Karpas-422 (cell line): ENCODE measurements at places on chromosomes 11 and 22.

- DNase-seq: no peak
Measured at GRCh38 chr11:12606597-12606996, 67.6 kb upstream of the TEAD1 start.

GRCh38 chr11:123000721-123001120 lies 19.1 kb upstream of the BSX start:
- no peak for DNase-seq

GRCh38 chr22:30481711-30482110 lies 9.9 kb upstream of the SEC14L3 start:
- no peak for DNase-seq

DNA sequence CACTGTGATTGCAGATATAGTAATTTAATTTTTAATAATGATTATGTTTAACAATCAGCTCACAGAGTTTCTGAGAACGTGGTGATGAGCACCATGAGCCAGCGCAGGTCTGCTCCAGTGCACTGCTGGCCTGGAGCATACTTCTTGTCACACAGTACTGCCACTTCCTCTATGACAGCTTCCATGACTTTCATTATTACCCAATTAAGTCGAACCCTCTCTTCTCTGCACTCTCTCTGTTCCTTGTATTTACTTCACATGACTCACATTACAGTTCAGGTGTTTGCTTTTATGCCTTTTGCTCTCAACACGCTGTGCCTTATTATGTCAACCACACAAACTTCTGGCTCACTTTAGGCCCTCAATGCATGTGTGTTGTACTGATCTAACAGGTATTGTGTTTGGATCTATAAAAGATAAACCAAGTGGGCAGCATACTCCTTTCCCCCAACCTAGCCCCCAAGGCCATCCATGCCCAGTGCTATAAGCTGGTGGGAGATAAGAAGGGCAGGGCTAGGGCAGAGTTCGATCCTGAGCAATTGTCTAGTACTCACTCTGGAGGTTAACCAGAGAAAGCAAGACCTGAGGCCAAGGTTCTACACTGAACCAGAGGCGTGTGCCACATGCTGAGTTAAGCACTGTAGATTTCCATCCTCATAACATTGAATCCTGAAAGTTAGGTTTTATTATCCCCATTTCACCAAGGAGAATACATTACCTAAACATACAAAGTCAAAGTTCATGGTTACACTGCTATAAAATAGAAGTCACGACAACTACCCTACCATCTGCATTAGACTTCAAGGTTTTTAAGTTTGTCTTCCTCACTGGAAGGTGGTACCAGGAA lies 356.5 kb downstream of the INSC start:
- DNase-seq: no peak

DNA sequence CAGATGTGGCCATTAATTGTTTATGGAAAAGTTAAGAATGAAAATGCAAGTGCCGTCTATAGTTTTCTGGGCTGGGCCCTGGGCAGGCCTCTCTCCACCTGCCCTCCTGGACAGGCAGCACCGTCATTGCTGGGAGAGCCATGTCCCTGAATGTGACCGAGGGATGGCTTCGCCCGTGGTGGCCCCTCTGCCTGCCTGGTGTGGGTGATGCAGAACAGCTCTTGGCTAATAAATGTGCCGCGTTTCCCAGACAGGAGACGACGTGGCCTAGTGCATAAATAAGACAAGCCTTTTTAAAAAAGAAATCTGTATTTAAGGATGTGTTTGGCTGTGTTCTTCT lies 407.3 kb downstream of the TBC1D22A start:
- no peak for DNase-seq

- DNase-seq: no peak
Measured at GRCh38 chr11:48182860-48183526, 33.6 kb upstream of the OR4B1 start.

DNA sequence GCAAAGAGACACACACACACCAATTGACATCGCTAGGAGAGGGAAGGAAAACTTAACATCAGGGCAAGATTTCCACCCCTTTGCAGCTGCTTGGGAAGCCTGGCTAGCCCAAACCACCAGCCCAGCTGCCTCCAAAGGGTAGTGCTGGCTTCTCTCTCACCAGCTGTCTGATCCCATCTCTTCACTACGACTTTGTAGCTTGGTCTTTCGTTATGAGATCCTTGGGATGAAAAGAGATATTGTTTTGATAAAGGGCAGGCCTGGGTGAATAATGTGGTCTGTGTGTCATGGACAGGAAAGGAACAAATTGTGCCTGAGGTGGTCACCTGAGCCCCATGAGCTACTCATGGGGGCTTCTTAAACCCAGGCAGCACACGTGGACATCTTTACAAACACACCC lies 101.9 kb downstream of the ARL14EP start:
- DNase-seq: no peak
